SJCRH30 (cell line): ENCODE measurements at places on chromosomes 12 and 14.

GRCh38 chr12:98256830-98257229 is 258.6 kb upstream of the TMPO start:
- DNase-seq: no peak

- DNase-seq: no peak
These were observed 68.4 kb upstream of the PPM1H start for GRCh38 chr12:63003223-63003819.

- DNase-seq: peak; percentile 48
These were observed 47.8 kb downstream of the CCDC88C start for GRCh38 chr14:91369628-91370445.

DNA sequence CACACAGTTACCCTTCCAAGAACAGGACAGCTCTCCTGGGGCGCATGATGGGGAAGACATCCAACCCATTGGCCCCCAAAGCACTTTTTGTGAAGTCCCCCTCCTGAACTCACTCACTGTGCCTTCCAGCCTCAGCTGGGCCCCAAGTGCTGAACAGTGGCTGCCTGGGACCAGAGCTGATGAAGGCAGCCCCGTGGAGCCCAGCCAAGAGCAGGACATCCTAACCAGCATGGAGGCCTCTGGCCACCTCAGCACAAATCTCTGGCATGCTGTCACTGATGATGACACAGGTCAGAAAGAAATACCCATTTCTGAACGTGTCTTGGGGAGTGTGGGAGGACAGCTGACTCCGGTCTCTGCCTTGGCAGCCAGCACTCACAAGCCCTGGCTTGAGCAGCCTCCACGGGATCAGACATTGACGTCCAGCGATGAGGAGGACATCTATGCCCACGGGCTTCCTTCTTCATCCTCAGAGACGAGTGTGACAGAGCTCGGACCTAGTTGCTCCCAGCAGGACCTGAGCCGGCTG is 72.0 kb downstream of the TECPR2 start:
- no peak for DNase-seq

DNA sequence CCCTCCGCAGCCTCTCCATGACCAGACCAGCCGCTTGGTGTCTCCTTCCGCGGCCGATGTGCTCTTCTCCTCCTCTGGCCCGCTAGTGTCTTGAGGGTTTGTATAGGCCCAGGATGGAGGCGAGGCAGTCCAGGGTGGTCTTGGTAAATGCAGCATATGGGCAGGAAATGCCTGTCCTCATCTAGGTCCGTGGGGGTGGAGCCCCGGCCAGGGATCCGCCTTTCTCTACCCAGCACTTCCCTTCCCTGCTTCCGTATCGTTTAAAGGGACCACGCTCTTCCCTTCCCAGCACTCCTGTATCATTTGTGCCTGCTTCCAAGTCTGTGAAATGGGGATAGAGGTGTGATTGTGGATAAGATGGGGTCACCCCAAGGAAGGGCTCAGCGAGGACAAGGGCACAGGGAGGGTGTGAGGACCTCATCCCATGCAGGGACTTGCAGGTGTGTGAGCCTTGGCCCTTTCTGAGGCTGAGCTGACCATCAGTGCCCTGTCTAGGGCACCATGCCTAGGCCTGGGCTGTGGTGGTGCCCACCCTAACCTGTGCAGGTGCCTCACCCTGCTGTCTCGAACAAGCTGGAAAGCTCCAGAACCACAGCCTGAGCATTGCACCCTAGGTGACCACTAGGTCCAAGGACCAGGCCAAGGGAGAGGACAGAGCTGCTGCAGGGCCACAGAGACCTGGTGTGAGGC is 326.8 kb upstream of the RTL1 start:
- no peak for DNase-seq
